ENCODE measurements at places on chromosomes 16 and 17.
A peak's percentile ranks its signal among the peaks of the same experiment; 100 is the strongest.

DNA sequence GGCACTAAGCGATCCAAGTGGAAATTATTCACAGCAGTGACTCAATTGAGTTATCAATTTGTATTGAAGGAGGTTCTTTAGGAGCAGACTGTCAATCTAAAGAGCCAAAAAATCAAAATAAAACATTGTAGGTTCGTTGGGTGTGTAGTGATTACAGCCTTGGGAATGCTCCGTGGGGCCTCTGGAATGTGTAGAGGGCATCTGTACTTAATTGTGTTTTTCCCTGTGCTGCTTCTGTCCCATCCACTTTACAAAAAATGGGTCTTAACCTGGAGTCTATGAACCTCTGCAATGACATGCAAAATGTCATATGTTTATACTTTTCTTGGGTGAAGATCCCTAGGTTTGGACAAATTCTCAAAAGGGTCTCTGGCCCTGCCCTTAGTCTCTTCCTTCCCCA is 215.1 kb downstream of the CCDC182 start:
- no peak for DNase-seq

DNA sequence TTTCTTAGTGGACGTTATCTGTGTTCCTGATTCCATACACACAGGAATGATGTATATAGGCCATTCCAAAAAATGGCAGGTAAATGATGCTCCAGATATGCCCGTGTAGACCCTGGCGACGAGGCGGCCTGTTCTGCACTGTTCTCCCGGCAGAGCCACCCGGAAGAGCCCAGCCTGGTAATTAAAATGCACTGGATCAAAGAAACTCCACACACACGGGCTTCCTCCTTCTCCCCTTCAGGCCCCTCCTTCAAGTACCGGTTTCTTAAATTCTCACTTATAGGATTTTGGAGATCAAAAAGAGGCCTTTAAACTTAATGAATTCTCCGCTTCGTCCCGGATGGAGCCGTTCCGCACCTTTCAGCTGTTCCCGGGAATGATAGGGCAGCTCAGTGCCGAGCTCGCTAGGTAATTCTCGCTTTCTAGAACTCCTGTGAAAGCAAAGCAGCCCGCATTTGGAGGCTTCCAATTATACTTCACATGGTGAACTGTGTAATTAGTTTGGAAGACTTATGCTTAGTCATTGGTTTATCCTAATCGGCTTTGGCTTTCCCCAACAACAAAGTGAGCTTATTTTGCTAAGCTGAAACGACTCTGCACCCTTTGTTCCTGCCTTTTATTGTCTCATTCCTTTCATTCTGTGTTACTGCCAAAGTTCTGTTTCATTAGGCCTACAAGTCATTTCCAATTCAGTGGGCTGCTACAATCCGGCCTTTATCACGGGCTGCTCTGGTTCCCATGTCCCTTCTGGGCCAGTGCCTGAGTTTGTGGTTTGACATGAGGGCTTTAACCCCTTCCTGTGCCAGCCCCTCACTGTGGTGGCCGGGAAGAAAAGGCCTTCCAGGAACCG is 150.0 kb downstream of the MSI2 start:
- peak; percentile 91 for DNase-seq

DNA sequence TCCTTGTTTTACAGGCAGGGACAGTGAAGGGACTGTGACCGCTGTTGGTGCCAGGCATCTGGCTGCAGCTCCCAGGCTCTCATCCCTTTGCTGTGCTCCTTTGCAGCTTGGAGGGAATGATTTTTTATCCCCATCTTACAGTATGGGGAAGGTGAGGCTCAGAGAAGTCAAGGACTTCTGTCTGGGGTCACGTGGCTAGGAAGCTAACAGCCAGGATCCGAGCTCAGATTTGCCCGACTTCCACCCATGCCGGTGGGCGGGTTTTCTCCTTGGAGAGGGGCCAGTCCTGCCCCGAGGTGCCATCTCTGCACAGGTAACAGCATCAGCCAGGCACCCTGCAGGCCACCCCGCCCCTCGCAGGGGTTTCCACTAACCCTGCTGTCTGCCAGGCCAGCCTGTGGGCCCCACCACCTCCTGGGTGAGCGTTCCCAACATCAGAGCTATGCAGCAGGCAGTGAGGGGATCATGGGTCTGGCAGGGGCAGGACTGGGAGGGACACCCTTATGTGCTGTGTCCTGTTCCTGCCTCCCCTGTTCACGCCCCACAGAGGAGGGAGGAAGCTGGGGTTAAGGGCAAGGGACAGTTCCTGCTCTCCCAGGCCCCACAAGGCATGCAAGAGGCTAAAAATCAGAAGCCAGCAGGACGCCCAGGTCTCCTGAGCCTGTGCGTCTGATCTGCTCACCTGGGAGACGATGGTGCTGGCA is 25.4 kb downstream of the JPH3 start:
- no peak for DNase-seq

GRCh38 chr16:54923055-54923473 is 7.6 kb upstream of the IRX5 start:
- no peak for DNase-seq

DNA sequence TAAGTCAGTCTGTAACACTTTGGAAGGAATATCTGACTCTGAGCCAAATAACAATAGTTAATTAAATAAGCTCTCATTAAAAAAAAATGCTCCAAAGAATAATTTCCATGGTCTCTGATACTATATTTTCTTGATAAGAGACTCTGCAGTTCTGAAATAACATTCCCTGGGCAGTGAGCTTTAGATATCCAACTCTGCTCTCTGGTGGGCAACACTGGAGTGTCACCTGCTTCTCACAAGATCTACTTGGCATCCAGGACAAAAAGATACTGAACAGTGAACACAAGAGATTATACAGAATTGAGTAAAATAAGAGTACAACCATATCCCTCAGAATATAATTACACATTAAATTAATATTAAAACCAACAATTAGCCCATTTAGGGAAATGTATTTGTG is 13.7 kb downstream of the BLMH start:
- no peak for DNase-seq

DNA sequence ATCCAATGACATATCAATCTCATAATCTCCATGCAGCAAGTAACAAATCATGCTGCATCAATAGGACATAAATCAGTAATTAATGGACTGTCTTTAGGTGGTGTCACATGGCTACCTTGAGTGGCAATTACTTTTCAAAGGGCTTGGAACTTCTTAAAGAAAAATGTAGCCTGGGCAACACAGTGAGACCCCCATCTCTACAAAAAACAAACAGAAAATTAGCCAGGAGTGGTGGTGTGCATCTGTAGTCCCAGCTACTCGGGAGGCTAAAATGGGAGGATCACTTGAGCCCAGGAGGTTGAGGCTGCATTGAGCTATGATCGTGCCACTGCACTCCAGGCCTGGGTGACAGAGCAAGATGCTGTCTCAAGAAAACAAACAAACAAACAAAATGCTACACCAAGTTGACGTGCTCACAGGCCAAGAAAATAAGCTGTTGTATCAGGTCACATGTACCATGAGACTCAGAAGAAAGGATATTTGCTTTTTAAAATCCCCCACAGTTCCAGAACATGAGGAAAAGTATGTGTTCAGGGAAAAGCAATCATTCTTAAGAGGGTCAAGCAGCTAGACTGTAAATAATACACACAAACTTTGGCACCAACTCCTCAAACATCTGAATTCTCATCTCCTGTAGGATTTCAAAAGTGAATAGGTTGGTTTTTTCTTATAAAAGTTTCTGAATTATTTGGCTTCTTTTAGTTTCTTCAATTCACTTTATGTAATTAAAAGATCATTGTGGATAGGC is 23.8 kb upstream of the ERN1 start:
- no peak for DNase-seq

- DNase-seq = no peak
These were observed 1.3 kb downstream of the IL34 start for GRCh38 chr16:70647441-70648359.

DNA sequence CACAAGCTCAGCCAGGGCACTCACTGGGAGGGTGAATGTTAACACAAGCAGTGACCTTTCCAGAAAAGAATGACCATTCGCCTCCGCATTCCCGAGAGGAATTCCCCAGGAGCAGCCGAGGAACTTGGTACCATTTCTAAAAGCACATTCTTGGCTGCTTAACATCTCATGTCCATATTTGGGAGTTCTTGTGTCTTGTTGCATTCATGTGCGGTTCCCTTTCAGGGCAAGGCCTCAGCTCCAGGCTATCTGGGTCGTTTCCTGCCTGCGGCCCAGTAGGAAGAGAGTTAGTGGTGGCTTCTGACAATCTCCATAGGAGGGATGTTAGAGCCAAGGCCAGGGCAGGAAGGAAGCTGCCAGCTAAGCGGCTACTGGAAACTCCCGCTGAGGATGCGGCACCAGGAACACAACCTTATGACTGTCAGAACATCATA is 27.8 kb upstream of the MEAK7 start:
- no peak for DNase-seq

GRCh38 chr16:22183901-22184614 is 21.8 kb downstream of the SDR42E2 start:
- peak; percentile 57 for DNase-seq

DNA sequence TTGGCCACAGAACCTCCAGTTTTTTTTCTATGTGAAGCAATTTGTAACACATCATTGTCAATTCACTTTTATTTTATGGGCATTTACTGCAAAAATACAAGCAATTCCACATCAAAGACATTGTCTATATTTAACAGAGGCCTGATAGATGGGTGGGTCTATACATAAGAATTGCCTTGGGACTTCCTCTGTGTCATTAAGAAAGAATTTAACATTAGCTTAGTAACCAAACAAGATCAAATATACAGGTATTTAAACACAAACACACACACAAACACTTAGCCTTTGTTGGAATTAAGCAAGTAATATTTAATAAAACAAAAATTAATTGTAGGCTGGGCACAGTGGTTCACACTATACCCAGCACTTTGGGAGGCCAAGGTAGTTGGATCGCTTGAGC is 4.3 kb upstream of the PITPNC1 start:
- no peak for DNase-seq

Data from HAP-1 (cell line).